SW480 (cell line): ENCODE measurements at places on chromosomes 12 and 14.

DNA sequence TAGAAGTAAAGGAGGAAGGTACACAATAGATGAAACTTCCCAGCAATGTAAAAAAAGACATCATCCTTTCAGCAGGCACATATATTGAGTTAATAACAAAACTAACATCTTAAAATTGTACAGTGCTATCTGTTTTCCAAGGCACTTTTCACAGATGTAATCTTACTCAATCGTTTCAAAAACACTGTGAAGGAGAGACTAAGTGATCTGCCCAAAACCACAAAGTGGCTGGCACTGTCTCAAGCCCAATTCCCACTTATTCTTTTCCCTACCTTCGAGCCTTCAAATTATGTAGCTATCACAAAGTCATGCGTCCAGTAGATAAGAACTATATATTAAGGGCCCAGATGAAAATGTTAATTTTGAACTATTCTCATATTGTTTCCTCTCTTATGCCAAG lies 193.6 kb upstream of the RASSF8 start:
- DNase-seq: no peak

- no peak for DNase-seq
Observed at GRCh38 chr12:104727726-104728465, 230.2 kb downstream of the SLC41A2 start.

GRCh38 chr14:72692696-72693095 lies 201.2 kb downstream of the DPF3 start:
- DNase-seq: peak; percentile 44

- no peak for DNase-seq
Observed at GRCh38 chr14:91219517-91220389, 24.8 kb downstream of the GPR68 start.

- no peak for DNase-seq
Observed at GRCh38 chr12:64566831-64567517, 43.3 kb upstream of the RASSF3 start.

DNA sequence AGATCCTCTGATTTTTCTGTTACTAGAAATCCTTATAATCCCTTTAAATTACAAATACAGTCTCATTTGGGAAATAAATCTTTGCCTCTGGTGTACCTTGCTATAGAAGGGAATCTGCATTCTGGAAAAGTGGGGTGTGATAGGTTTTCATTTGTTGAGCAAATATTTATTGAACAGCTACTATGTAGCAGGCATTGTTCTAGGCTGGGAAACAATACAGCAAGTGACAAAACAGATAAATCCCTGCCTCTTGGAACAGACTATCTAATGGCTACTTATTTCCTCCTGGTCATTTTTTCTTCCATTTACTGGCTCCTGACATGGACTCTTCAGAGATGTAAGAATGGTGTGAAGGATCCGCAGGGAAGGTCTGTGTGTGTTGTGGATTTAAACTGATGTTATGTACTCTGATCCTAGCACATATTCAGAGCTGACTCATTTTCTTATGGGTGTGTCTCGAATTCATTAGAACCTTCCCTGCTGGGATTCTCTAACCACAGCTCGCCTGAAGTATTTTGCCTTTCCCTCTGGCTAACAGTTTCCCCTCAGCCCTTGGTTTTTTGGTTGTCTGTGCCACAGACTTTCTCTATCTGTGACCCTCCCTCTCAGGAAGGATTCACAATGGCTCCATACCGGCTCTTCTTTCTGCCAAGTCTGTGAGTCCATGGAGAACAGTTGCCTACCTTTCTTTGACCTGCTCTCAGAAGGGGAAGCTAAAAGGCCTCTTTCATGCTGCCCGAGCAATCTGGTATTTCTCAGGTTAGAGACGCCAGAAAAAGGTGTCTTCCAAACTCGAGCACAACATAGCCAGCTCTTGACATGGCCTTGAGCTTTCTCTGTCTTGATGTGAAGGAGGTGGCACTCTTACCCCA lies 53.7 kb downstream of the TMTC2 start:
- DNase-seq: peak; percentile 8

DNA sequence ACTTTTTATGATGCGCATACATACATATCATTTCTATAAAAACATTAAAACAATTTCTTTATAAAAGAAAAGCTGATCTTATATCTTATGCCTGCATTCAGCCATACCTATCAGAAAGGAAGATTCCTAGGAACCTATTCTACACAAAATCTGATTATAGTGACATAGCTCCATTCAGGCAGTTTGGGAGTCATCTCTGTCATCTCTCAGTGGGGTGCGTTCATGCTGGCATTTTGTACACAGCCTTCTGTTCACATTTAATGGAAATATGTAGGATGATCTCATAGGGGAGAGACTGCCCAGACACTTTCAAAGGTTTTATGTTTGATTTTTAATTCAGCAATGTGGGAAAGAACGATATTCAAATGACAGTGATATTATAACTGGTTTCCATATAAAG lies 52.9 kb downstream of the ATL1 start:
- no peak for DNase-seq

GRCh38 chr14:88507208-88507607 lies 47.6 kb downstream of the PTPN21 start:
- no peak for DNase-seq

DNA sequence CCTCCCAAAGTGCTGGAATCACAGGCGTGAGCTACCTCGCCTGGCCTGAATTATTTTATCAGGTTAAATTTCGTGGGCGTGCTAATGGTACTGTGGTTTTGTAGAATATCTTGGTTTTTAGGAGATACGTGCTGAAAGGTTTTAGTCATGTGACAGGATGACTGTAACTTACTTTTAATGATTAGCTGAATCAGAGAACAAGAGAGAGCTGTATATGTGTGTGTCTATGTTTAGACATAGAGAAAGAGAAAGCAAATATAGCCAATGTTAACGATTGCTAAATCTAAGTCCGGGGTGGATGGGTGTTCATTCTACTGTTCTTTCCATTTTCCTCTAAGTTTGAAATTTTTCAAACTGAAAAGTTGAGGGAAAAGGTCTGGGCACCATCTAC lies 9.2 kb upstream of the PNMA1 start:
- DNase-seq: no peak

DNA sequence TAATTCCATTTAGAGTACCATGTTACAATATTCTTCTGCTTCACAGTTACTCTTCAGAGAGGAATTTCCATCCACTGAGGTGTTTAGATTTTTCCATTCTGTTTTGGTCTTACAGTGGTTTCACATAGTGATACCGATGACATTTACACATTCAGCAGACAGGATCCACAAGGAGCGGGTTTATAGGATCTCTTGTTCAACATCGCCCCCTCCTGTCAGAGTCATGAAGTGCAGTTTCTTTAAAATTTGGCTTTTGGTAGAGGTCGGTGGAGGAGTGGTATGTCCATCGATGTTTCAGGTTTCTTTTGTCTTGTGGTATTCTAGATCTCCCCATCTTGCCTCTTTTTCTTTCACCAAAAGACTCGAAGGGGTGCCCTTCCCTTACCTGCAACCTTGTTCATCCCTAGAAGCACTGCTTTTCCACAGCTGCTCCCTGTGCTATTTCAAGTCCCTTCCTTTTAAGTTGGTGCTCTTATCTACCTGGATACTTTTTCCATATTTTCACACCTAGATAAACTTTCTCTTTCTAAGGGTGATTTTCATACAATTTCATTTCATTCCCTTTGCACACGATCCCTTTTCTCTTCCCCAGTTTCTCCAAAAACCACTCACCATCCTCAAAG lies 181.3 kb downstream of the ITPR2 start:
- peak; percentile 88 for DNase-seq

GRCh38 chr12:83067981-83068380 lies 381.3 kb downstream of the TMTC2 start:
- no peak for DNase-seq

DNA sequence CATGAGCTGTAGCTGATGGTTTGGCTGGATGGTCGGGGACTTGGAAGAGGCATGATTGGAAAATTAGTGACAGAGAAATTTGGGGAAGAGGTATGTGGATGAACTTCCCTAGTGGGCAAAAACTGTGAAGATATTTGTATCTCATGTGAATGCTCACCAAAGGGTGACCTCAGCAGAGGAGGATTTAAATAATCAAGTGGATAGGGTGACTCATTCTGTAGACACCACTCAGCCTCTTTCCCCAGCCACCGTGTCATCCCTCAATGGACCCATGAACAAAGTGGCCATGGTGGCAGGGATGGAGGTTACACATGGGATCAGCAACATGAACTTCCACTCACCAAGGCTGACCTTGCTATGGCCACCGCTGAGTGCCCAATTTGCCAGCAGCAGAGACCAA lies 60.8 kb upstream of the KRAS start:
- no peak for DNase-seq

GRCh38 chr14:35470755-35471154 lies 63.2 kb upstream of the INSM2 start:
- DNase-seq: peak; percentile 4

- no peak for DNase-seq
Observed at GRCh38 chr12:103301642-103302591, 193.9 kb downstream of the C12orf42 start.

DNA sequence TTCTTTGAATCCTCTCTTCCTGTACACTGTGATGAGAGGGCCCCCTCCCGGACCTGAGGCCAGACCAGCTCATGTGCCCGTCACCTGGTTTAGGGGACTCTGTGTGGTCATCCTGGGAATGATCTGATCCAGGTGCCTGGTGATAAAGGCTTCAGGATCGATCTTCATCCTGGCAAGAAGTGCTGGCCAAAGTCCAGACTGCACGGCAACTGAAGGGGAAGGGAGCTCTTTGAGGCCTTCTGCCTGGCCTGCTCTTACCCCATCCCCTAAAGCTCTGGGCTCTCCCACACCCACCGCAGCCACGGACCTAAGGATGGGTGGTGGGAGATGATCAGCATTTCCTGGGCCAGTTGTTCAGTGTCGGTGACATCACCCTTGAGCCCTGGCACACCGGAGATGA lies 31.8 kb downstream of the GCN1 start:
- DNase-seq: no peak

DNA sequence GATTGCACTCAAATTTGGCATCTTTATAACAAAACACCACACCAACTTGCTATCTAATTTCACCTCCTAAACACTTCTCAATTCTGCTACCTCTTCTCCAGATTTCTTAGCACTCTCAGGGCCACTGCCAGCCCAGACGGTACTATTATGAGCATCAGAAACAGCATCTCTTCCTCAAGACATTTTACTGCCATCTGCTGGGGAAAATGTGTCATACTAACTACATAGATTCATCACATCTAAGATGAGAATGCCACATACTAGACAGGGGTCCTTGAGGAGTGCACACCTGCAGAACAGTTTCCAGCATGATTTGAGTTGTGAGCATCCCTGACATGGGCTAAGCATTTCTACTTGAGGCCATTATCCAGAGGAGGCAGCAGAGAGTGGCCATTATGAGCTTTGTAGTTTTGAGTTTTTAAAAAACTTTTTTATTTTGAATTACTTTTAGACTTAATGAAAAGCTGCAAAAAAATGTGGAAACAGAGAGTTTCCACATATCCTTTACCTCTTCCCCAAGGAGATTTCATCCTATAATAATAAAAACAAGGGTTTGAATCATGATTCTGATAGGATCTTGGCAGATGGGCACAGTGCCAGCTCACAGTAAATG lies 15.1 kb upstream of the GRIP1 start:
- DNase-seq: peak; percentile 42

DNA sequence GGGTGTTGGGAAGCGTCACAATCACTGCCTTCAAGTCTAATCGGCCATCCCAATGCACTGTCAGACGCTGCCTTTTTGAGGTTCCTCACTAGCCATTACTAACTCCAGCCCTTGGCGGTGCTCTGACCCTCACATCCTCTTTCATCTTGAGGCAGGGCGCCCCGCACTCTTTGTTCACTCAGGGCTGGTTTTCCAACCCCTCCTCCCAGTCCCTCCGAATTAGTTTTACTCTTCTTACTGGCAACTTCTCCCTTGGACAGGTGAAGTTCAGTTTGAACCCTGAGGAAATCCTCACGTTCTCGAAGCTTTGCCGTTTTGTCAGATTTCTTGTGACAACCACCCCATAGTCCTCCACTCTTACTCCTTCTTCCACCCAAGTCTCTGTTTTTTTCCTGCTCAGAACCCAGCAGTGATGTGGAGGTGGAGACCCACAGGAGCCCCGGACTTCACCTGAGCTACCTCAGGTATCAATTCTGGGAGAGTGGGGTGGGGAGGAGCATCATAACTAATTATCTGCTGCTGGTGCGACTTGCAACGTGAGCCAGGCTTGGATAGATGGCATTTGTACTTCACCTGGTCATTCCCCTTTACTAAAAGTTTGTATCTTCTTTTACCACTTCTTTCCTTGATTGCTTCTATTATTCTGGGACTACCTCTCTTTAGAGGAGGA lies 757 bp downstream of the ZC3H10 start:
- no peak for DNase-seq

GRCh38 chr14:93759719-93760307 lies 28.5 kb downstream of the PRIMA1 start:
- no peak for DNase-seq

GRCh38 chr12:51217968-51218606 lies at the start of gene POU6F1:
TSS of gene POU6F1 (minus strand) at chr12:51218062. CDS start at chr12:51206836, 11,226 bp downstream.
- DNase-seq: peak; percentile 70

GRCh38 chr14:39665075-39665475 lies 232.8 kb upstream of the FBXO33 start:
- no peak for DNase-seq

- no peak for DNase-seq
Observed at GRCh38 chr12:32451816-32452215, 52.5 kb downstream of the FGD4 start.

DNA sequence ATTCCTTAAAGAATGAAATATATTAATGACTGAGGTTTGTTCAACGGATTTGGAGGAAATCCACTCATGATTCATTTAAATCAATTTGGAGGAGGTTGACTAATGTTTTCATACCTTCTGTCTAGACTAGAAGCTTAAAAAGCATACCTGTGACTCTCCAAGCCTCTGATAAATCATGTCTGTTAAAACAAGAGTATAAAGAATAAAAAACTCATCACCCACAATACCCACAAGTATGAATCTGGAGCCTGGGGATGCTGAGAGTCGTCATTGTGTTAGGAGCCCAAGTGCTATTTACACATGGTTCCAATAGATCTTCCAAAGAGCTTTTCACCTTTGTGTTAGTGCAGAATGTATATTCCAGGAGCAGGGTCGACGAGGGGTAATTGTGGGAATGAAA lies 86.8 kb upstream of the ADAMTS20 start:
- DNase-seq: no peak

- no peak for DNase-seq
Observed at GRCh38 chr14:64637735-64638473, 66.3 kb upstream of the PLEKHG3 start.

DNA sequence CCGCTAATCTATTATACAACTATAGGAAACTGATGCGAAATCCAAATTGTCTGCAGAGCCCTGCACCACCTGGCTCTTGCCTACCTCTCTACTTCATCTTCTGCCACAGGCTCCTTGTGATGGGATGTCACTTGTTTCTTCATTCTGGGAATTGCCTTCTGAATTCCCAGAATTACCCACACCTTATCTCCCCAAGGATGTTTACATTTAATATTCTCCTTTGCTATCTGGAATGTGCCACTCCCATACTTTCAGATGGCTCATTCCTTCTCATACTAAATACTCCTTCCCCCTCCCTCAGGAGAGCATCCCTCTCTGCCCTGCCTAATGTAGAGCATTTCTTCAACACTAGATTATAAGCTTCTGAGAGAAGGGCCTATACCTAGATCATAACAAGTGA lies 573.1 kb downstream of the GALC start:
- no peak for DNase-seq

GRCh38 chr12:54311051-54311450 lies 10.2 kb upstream of the NFE2 start:
- peak; percentile 79 for DNase-seq

GRCh38 chr14:26598081-26598671 lies 343 bp upstream of the NOVA1 start:
- peak; percentile 59 for DNase-seq

GRCh38 chr12:95181103-95181502 lies 36.2 kb downstream of the FGD6 start:
- no peak for DNase-seq

GRCh38 chr12:110224379-110225304 lies 56.4 kb upstream of the ATP2A2 start:
- no peak for DNase-seq
